ENCODE measurements at places on chromosomes 1 and 21.

DNA sequence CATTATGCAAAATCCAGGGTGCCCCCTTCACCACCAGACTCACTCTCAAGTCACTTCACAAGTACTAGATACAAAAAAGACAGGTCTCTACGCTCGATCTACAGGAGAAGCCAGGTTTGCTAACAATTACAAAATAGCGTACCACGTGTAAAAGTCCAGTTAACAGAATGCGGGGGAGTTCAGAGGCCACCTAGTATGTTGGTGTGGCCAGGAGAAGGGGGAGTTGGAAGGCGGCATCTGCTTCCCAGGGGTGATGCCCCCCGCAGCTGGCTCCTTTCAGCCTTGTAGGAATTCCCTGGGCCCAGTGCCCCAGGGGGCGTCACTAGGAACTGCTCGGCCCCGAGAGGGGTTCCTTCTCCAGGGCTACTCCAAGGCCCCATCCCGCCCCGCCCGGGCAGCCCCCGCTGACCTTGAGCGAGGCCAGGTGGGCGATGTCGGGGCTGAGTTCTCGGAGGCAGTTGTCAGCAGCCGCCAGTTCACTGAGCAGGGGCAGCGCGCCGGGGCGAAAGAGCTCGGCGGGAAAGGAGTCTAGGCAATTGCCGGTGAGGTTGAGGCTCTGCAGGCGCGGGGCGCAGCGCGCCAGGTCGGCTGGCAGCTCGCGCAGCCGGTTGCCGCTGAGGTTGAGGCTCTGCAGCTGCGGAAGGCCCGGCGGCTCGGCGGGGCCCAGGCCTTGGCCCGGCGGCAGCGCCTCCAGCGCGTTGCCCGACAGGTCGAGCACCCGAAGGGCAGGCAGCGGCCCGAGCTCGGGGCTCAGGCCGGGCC lies 664 bp downstream of the LRRC47 start:
- DNase-seq = no peak

GRCh38 chr1:170194451-170194850 lies 48.7 kb downstream of the NTMT2 start:
- DNase-seq = no peak

DNA sequence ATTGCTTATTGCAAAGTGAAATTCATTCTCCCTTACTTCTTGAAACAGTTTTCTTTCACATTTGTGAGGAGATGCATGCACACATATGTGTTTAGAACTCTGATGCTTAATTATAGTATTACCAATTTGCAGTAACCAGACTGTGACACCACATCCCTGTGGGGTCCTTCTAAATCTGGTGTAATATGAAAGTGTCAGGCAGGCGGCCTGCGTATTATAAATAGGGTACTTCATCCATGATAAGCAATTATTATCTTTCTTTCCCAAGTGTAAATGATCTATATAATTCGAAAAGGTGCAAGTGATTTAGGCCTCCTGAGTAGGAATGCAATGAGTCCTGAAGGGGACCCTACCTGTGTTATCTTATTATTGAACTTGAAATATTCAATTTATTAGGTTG lies 876 bp downstream of the EFCAB7 start:
- DNase-seq = no peak

DNA sequence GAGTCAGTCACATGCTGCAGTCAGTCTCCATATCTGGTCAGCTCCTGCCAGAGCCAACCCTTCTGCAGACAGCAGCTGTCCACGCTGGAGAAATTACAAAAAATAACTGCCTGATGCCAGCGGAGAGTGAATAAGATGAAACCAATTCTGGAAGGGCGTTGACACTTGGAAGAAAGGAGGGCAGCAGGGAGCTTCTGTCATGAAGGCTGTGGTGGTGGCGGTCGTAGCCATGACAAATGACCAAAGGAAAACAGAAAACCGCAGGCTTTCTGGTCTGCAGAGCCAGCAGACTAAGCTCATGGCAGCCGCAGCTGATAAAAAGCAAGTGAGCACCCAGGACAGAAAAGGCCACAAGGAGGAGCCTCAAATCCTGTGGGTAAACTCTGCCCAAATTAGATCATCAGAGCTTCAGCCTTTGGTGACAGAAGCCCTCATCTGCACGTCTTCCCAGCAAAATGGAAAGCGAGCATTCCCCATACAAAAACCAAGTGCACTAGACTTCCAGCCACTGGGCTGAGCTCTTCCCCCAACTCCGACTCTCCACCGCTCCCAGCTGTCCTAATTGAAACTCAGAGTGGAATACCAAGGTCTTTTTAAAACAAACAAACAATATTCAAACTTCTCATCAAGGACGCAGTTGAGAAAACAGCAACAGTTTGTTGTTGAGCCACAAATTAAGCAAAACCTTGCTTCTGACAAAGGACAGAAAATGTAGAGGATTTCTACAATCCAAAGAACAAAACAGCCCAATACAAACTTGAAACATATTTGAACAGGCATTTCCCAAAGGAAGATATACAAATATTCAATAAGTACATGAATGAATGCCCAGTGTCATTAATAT lies 28.7 kb downstream of the RSPH1 start:
- DNase-seq = no peak

GRCh38 chr1:207831517-207832327 lies 79.2 kb downstream of the CD34 start:
- no peak for DNase-seq

GRCh38 chr1:11981378-11982009 lies 1.2 kb downstream of the MFN2 start:
- DNase-seq = no peak

DNA sequence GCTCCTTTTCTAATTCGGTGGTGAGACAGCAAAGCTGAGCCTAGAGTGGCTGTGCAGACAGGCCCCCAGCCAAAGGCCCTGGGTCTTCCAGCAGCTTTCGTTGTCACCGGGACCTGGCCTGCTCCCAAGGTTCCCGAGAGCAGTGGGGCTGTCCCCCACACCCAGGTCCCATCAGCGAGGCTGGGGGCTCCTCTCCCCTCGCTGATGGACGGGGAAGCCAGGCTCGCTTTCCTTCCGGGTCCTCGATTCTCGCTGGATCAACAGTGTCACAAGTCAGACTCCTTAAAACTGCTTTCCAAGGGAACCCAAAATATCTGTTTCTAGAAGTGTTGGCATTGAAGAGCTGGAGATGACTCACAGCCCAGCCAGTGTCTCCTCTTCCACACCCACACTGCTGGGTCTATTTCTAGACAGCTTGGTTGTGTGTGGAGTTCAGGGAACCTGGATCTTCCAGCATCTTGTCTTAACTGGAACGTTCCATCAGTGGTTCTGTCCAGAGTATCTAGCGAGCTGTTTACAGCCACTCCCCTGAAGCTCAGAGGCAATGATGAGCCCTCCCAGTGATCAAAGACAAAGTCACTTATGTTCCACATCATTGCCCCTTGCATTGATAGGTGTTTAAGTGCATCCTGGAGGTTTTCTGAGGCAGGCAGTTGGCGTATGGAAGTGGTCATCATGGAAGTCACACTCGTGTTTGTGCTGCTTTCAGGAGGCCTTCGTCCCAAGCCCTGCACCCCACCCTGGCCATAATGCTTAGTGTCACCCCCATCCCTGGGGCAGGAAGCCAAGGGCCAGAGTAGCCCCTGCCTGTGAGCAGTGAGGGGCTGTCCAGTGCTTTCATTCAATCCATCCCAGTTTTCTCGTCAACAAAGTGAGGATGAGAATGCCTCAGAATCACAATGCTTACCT lies 35.2 kb downstream of the RRP1 start:
- no peak for DNase-seq

DNA sequence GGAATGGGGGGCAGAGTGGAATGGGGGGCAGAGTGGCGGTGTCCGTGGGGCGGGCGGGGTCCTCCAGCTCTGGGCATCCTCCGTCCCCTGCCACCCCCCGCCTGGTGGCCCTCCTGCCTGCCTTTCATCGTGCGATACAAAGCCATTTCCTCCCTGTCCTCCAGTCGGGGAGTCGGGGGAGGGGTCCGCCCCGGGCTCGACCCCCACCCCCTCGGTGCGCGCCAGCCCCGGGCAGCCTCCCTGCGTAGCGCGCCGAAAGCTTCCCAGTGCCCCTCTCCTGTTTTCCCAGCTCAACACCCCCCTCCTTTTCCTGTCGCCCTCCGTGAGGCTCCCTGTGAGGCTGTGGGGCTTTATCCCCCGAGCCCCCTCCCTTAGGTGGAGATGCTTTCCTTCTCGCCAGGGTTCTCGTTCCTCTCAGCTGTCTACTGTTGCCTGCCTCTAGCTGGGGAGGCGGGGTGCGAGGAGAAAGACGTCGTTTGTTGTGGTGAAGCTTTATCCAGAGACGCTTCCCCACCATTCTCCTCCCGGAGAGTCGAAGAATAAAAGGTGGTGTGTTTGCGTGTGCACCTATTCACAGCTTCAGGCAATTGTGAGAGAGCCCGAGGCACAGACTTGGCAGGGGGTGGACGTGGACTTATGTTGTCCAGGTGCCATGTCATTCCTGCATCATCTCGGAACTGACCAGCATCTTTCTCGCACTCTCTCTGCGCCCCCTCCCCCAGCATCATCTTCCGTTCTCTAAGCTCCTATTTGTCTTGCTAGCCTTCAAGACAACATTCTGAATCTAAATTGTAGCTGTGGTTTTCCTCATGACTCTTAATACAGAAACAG lies 848 bp downstream of the DNM3 start:
- DNase-seq = no peak

- DNase-seq = no peak
Measured at GRCh38 chr1:205709640-205710039, 29.3 kb upstream of the SLC45A3 start.

- no peak for DNase-seq
Measured at GRCh38 chr1:216794586-216794985, 71.4 kb upstream of the ESRRG start.

DNA sequence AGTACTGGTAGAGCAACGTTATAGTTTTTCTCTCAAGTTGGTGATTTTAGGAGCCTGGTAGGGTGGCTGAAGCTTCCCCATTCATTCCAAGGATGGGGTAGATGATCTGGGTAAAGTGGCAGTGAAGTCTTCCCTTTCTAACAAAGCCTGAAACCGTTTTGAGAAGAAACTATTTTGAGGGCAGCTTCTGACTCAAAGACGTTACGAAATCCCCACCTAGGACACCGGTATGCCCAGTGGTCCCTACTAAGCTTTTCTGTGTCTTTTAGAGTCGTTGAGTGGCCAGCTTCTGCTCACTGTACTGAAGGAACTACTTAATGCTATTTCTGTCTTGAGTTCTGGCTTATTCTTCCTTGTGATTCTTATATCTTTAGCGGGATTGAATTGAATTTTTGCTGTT lies 1.4 kb downstream of the WDTC1 start:
- no peak for DNase-seq

GRCh38 chr1:225522588-225523262 lies 94.9 kb upstream of the LBR start:
- DNase-seq = no peak

GRCh38 chr1:37430103-37430985 lies 44.0 kb upstream of the ZC3H12A start:
- DNase-seq = no peak

- no peak for DNase-seq
Measured at GRCh38 chr21:39968010-39968409, 100.8 kb downstream of the PCP4 start.

- no peak for DNase-seq
Measured at GRCh38 chr1:174892016-174892415, 107.7 kb upstream of the CACYBP start.

DNA sequence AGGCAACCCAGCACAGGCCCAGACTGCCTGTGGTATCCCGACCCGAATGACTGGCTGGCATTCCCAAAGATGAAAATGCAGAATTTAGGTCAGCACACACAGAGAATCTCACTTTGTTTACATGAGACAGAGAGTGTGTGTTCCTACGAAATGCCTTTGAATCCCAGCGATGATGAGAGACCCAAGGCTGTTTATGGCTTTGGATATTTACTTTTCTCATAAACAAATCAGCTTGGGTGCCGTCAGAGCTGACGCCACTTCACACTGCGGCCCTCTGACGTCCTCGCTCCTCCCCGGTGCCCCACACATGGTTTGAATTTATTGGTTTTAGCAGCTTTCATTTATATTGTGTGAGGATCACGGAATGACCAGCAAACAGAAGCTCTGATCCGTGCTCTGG lies 18.7 kb downstream of the TRABD2B start:
- DNase-seq = no peak

DNA sequence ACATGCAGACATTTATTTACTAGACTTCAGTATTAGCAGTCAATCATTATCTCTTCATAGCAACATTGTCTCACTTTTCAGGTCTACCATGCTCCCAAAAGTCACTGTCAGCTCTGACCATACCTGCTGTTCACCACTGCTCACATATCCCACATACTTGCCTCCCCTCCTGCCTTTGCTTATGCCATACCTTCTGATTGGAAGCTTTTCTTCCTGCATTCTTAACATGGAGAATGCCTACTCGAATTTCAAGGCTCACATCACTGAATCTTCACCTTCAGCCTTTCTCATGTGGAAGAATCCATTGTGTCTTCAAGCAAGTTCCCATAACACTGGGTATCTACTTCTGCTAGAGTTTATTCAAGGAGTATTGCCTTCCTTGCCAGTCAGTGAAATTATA lies 135.4 kb downstream of the NTNG1 start:
- DNase-seq = no peak

GRCh38 chr1:24846671-24847070 lies 83.4 kb downstream of the RUNX3 start:
- no peak for DNase-seq

- no peak for DNase-seq
Measured at GRCh38 chr1:9780554-9781110, 43.1 kb downstream of the CLSTN1 start.

- DNase-seq = no peak
Measured at GRCh38 chr1:64775113-64775512, 30.2 kb downstream of the RAVER2 start.

GRCh38 chr1:115506518-115506917 lies 135.3 kb upstream of the VANGL1 start:
- DNase-seq = no peak

DNA sequence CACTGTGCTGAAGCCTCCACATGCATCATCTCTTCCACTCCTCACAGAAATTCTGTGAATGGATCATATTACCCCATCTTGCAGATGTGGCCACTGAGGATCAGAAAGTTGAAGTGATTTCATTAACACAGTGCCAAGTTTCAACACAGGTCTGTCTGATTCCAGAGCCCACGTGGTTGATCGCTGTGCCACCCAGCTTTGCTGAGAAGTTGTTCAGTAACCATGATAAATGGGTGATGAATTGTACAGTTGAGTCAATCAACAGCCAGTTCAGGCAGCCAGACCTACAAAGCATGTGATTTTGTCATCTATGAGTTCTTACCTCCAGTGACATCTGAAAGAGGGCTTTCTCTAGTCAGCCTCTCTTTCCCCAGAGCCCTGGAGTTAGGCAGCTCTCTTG lies 61.8 kb upstream of the GRHL3 start:
- no peak for DNase-seq

DNA sequence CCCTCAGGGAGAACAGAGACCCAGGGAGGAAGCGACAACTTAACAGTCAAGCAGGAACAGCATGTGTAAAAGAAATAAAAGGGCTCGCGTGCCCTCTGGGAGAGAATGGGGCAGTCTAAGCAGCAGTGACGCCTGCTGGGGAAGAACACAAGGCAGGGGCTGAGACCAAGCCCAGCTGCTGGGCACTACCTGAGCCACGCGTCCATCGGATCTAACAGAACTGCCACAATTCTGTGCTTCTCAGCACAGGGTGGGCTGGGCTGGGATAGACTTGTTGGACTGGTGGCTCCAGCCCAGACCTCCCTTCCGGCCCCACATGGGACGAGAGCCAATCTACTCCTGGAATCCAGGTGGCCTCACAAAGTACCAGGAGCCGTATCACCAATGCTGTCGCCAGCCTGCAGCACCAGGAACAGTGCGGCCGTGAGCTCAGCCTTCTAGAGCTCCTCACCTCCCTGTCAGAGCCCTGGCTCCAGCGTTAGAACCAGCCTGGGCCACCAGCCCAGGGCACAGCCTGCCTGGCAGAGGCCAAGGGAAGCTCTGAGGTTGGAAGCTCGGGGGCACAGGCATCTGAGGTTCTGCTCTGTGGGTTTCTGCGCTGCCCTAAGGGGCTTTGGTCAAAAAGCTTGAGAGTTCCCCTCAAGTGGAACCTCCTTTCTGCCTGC lies 7.4 kb downstream of the LRRC47 start:
- no peak for DNase-seq

All from A549 (cell line).